ENCODE measurements at places on chromosomes 5 and 9.

DNA sequence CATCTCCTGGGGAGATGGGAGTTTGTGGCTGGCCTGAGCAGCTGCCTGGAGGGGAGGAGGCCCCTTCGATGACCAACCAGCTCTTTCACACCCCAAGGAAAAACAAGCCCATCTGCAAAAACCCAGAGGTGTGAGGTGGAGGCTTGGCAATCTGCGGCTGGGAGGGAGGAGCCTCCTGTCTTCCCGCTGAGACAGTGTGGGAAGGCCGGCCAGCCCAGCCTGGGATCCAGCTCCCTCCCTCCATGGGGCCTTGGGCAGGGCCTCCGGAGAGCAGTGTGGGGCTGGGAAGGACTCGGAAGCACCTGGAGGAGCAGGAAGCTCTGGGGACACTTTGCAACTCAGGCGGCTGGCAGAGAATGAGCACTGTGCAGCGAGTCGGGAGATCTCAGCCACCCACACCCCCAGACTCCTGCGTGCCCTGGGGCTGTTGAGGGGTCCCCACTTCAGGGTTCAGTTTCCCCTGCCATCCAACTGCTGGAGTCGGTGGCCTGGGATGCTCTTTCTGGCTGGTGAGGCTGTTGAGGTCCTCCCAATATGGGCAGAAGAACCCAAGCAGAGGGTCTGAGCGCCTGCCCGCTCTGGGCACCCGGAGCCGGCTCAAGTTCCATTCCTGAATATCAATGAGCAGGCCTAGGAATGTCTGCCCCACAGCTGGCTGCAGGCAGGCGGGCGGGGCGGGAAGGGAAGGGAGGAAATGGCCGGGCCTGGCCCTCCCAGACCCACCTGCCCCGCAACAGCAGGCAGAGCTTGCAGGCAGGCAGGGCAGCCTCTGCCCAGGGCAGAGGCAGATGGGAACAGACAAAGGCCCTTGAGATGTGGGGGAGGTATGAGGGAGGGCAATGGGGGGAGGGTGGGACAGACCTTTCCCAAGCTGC, 101.1 kb downstream of the FGF18 start:
- no peak for DNase-seq

GRCh38 chr5:61245486-61245885, 83.2 kb upstream of the SMIM15 start:
- no peak for DNase-seq

GRCh38 chr9:94057918-94058317, 26.3 kb upstream of the PTPDC1 start:
- no peak for DNase-seq

DNA sequence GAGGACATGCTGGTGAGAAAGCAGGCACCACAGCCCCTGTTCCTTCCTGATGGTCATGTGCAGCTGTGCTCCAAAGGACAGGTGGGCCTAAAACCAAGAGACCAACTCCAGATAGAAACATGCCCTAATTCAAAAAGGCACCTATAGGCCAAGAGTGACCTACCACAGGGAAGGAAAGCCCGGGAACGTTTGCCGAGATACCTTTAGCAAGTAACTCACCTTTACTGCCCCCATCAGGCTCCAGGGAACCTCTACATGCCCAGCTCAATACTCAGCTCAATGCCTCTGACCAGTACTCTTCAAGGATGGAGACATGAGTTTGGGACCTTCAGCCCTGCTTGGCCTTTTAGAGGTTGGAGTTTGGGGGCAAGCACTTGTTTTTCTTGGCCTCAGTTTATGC, 172.8 kb upstream of the FSTL4 start:
- no peak for DNase-seq

DNA sequence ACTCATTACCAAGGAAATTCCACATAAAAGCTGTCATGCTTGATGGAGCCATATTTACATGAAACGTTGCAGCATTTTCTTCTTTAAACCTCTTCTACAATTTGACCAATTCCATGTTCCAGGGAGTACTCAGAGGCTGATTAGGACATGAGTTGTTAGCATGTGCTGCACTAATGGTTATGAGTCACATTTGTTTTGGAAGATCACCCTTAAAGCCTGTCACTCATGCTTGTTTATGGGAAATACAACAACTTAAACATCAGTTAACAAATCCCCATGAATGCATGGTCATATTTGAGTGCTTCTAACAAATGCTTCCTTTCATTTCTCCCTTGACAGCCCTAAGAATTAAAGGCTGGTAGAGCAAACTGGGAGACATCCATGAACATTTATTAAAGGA, 156.1 kb downstream of the GHR start:
- no peak for DNase-seq

DNA sequence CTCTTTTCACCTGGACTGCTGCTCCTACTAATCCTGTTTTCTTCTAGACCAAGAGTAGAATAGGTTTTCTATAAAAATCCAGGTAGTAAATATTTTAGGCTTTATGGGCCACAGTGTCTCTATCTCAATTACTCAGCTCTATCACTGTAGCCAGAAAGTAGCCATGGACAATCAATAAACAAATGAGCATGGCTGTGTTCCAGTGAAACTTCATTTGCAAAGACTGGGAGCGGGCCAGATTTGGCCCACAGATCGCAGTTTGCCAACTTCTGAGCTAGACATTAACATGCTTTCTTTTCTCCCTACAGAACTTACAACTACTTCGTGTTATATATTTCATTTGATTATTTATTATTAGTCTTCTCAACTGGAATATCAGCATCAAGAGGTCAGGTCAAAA, 30.2 kb downstream of the BRINP1 start:
- DNase-seq = no peak

DNA sequence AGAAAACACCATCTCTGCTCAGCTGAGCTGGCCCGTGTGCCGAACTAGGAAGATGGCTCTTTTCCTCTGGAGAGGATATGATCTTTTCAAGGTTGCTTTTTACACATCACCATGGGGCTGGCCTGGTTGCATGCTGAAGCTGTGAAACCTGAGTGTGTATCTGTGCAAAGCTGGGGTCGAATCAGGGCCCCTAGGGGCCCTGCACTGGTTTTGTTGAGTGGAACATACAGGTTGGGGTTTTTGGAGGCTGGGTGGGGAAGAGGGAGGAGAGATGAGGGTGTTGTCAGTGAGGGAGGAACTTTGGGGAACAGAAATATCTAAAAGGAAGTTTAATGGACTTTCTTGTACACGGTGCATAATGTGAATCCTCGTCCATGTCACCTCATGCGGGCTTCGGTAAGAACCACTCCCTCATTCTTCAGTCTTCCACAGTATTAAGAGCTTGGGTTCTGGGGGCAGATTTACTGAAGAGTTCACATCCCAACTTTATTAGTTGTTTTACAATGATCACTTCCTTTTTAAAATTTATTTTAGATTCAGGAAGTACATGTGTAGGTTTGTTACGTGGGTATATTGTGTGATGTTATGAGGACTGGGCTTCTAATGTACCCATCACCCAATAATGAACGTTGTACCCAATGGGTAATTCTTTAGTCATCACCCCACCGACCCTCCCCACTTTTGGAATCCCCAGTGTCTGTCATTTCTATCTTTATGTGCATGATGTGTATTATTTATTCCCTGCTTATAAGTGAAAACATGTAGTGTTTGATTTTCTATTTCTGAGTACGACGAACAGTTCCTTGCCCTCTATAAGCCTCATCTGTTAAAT, 238.2 kb downstream of the NR3C1 start:
- DNase-seq = no peak

All from effector CD4-positive, alpha-beta T cell (primary cell).